Astrocyte of the spinal cord (primary cell): ENCODE measurements at places on chromosomes 13 and 19.

GRCh38 chr13:48493066-48493765, 39.7 kb downstream of the RCBTB2 start:
- no peak for DNase-seq

- peak; percentile 41 for DNase-seq
These were observed 30.3 kb upstream of the FRY start for GRCh38 chr13:32001154-32001768.

DNA sequence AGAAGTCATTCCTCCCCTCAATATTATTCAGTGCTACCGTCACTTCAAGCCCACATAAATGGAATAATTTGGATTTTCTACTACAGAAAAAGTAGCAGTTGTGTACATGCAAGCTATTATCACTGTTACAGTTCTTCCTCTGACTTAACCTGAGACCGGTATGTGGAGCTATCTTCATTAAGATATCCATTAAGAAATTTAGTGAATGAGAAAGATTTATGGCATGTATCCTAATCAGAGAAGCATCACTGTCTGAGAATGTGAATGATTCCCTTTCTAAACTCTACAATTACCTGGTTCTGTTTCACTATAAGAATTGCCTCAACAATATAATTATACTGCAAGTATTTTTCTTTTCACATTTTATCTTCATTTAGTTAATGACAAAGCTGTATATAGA, 278.7 kb downstream of the KLF5 start:
- DNase-seq = no peak

GRCh38 chr13:98216135-98216565, 39.1 kb upstream of the RNF113B start:
- DNase-seq = peak; percentile 94
